ENCODE measurements at places on chromosomes 5 and 9.

- no peaks in the 10 kb centered on the region for H3K27me3 ChIP-seq
- H3K36me3 ChIP-seq: peaks cover 7% of the 10 kb centered on the region
- H3K4me3 ChIP-seq: no peak overlapping the region
- H3K27ac ChIP-seq: no peak overlapping the region
- no peak for DNase-seq
Measured at GRCh38 chr5:36206913-36207312, 34.8 kb downstream of the NADK2 start.

GRCh38 chr9:135038331-135038730 is 49.1 kb upstream of the OLFM1 start:
- no peaks in the 10 kb centered on the region for H3K4me1 ChIP-seq
- H3K27ac ChIP-seq: no peak overlapping the region

- no peak overlapping the region for H3K4me3 ChIP-seq
- no peak for DNase-seq
- H3K36me3 ChIP-seq: no peaks in the 10 kb centered on the region
- H3K27ac ChIP-seq: no peak overlapping the region
- peaks cover 29% of the 10 kb centered on the region for H3K27me3 ChIP-seq
- H3K4me1 ChIP-seq: no peaks in the 10 kb centered on the region
Measured at GRCh38 chr5:16742938-16743337, 126.1 kb upstream of the RETREG1 start.

DNA sequence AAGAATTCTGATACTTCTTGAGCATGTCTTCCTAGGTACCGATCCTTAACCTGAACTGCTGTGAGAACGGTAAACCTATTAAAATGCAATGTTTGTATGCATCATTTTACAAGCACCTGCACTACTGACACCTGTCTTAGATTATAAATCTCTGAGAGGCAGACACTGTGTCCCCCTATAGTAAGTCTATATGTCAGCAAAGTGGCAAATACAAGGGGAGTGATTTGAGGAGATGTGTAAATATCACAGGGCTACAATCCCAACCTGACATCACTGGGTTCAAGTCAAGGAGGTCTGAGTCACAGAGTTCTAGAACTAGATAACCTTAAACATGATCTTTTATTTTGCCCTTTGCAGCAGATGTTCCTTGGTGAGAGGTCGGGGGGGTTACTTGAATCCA is 64.1 kb downstream of the ANKH start:
- peaks cover 37% of the 10 kb centered on the region for H3K4me1 ChIP-seq
- no peak for DNase-seq
- no peaks in the 10 kb centered on the region for H3K27me3 ChIP-seq
- H3K27ac ChIP-seq: no peak overlapping the region
- H3K36me3 ChIP-seq: peaks cover 20% of the 10 kb centered on the region

- H3K4me3 ChIP-seq: no peak overlapping the region
- H3K27ac ChIP-seq: no peak overlapping the region
- H3K36me3 ChIP-seq: no peaks in the 10 kb centered on the region
Measured at GRCh38 chr9:14258660-14259239, 55.2 kb downstream of the NFIB start.

GRCh38 chr5:148559461-148559860 is 94.9 kb downstream of the HTR4 start:
- H3K4me3 ChIP-seq: no peak overlapping the region
- no peaks in the 10 kb centered on the region for H3K4me1 ChIP-seq
- no peaks in the 10 kb centered on the region for H3K36me3 ChIP-seq
- no peak for DNase-seq
- no peak overlapping the region for H3K27ac ChIP-seq

- H3K27ac ChIP-seq: no peak overlapping the region
- no peaks in the 10 kb centered on the region for H3K36me3 ChIP-seq
- H3K4me1 ChIP-seq: no peaks in the 10 kb centered on the region
- DNase-seq: no peak
Measured at GRCh38 chr5:36373527-36374086, 71.9 kb upstream of the RANBP3L start.

- DNase-seq: no peak
- no peaks in the 10 kb centered on the region for H3K27me3 ChIP-seq
- no peak overlapping the region for H3K4me3 ChIP-seq
- H3K36me3 ChIP-seq: peaks cover 13% of the 10 kb centered on the region
Measured at GRCh38 chr5:131196331-131196730, 25.6 kb downstream of the LYRM7 start.

DNA sequence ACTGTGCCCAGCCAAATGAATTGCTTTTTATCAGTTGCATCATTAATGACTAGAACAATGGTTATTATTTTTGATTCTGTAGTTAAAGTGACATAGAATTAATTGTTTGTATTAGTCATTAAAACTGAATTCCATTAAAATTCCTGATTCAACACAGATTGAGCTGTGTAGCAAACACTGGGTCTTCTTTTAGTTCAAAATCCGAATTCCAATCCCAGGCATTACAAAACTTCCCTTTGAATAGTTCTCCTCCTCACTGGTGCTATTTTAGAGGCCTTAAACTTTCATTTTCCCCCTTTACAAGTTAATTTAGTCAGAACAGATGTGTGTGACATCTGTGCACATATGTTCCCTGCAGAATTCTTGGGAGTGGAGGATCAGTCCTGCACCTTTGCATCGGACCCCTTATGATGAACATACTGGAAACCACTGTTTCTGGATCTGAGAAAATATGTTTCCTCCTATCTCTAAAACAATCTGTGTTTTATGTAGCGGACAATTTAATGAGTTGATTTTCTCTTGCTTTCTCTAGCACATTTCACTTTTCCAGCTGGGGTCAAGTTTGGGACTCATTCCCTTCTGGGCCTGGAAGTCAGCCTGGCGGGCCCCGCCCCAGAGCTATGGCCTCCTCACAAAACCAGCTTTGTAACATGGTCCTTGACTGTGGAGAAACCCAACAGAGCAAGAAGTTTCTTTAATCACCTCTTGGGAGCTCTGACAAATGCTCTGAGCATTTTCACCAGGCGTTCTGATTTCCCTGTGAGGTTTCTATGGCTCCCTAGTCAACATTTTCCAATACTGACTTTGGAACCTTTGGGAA is 87.9 kb upstream of the MAMDC2 start:
- H3K4me3 ChIP-seq: no peak overlapping the region
- H3K4me1 ChIP-seq: no peaks in the 10 kb centered on the region
- no peak overlapping the region for H3K27ac ChIP-seq
- DNase-seq: no peak

GRCh38 chr9:19946441-19947109 is 157.7 kb upstream of the SLC24A2 start:
- peaks cover 44% of the 10 kb centered on the region for H3K4me1 ChIP-seq
- H3K36me3 ChIP-seq: peaks cover 13% of the 10 kb centered on the region
- peak overlapping the region; percentile 86 for H3K27ac ChIP-seq
- DNase-seq: peak; percentile 60
- H3K4me3 ChIP-seq: no peak overlapping the region

- H3K36me3 ChIP-seq: peaks cover 58% of the 10 kb centered on the region
- no peaks in the 10 kb centered on the region for H3K27me3 ChIP-seq
- no peaks in the 10 kb centered on the region for H3K4me1 ChIP-seq
- H3K4me3 ChIP-seq: no peak overlapping the region
- peak overlapping the region; percentile 37 for H3K27ac ChIP-seq
- DNase-seq: no peak
Measured at GRCh38 chr5:172045315-172045632, 38.8 kb upstream of the FBXW11 start.

- H3K36me3 ChIP-seq: no peaks in the 10 kb centered on the region
- no peak overlapping the region for H3K27ac ChIP-seq
- DNase-seq: no peak
- H3K4me3 ChIP-seq: no peak overlapping the region
Measured at GRCh38 chr9:82997476-82998140, 65.3 kb downstream of the RASEF start.

DNA sequence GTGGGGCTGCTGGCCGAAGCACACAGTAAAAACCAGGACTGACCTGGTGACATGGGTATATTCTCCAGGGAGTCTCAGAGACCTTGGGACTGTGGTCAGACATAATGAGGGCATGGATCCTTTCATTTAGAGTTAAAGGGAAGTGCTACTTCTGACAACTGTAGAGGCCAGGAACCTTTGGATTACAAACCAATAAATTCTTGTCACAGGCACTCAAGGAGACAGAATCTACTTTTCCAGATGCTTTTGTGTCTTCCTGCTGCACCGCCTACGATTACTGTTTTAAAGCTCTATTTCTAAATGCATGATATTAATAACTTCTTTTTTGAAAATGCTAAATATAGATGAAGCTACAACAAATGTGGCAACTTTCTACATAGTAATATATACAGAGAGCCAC is 106.5 kb upstream of the LPAR1 start:
- DNase-seq: no peak
- H3K27ac ChIP-seq: no peak overlapping the region
- H3K4me1 ChIP-seq: no peaks in the 10 kb centered on the region
- no peak overlapping the region for H3K4me3 ChIP-seq
- no peaks in the 10 kb centered on the region for H3K27me3 ChIP-seq

All from activated naive CD4-positive, alpha-beta T cell treated with anti-CD3 and anti-CD28 coated beads, Interleukin-2, amount 10 ng/mL, durations not matched to agents 7 days and 5 days (primary cell).